ENCODE measurements at places on chromosomes 11 and 22. TPM values are rescaled to one million over a fixed set of nuclear protein-coding genes. Genes with fewer than 3 reads are reported as not detected.

NXPE4 gene
- not detected for total RNA-seq

DNA sequence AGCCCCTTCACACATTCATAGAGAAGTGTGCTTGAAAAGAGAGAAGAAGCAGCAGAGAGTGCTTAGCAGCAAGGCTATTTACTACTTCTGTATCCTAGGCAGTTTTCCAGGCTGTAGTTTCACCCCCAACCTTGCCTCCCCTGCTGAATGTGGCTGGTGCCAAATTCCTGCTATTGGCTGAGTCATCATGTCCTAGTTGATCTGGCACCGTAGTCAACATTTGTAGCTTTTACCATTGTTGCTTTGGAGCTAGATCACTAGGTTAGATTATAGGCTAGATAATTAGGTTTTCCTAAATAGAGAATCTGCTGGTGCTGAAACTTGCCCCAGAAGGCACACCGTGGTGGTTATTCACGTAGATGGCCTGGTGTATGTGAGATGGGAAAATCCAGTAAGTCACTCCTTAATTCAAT is 32.7 kb downstream of the ARHGAP42 start:
- H3K27ac ChIP-seq: no peak overlapping the region
- DNase-seq: peak; percentile 36
- H3K27me3 ChIP-seq: no peaks in the 10 kb centered on the region
- peaks cover 3% of the 10 kb centered on the region for H3K4me1 ChIP-seq

RAB1B gene
- 85.6 TPM for total RNA-seq

RFPL2 gene
- total RNA-seq: not detected

DNA sequence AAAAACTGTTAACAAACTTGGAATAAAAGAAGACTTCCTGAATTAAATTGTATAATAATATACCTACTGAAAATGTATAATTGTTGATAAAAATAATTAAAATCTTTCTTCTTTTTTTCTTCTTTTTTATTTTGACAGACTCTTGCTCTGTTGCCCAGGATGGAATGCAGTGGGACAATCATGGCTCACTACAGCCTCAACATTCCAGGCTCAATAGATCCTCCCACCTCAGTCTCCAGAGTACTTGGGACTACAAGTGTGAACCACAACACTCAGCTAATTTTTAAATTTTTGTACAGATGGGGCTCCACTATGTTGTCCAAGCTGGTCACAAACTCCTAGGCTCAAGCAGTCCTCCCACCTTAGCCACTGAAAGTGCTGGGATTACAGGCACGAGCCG is 1063.8 kb upstream of the CNTN5 start:
- H3K4me3 ChIP-seq: no peak overlapping the region
- DNase-seq: no peak
- no peaks in the 10 kb centered on the region for H3K4me1 ChIP-seq
- H3K27me3 ChIP-seq: no peaks in the 10 kb centered on the region

- no peak overlapping the region for H3K27ac ChIP-seq
- no peaks in the 10 kb centered on the region for H3K27me3 ChIP-seq
- no peak for DNase-seq
- H3K4me1 ChIP-seq: no peaks in the 10 kb centered on the region
- no peaks in the 10 kb centered on the region for H3K36me3 ChIP-seq
- no peak overlapping the region for H3K4me3 ChIP-seq
These were observed 740.0 kb downstream of the DLG2 start for GRCh38 chr11:84887055-84887629.

SLC43A1 gene
- total RNA-seq: 14.9 TPM

GRCh38 chr11:64502634-64503033 is 88.4 kb upstream of the SLC22A12 start:
- no peak for DNase-seq
- H3K4me3 ChIP-seq: no peak overlapping the region
- H3K27ac ChIP-seq: no peak overlapping the region
- no peaks in the 10 kb centered on the region for H3K36me3 ChIP-seq

ARHGEF17 gene
- 46.0 TPM for total RNA-seq

DNA sequence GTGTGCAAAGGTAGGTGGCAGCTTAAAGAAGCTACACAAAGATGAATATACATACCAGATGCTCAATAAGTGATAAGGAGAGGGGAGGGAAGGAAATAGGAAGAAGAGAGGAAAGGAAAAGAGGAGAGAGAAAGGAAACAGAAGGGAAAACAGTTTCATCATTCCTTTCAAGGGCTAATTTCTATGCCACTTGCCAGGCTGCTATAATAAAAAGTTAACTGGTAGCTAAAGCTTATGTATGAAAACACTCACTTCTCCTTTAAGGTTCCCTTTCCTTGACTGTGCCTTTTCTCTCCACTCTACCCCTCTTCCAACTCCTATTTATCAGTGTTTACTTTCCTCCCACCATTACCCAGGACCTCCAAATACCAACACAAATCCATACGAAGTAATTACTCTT is 347.9 kb downstream of the DLG2 start:
- H3K4me1 ChIP-seq: no peaks in the 10 kb centered on the region
- H3K27me3 ChIP-seq: no peaks in the 10 kb centered on the region
- H3K27ac ChIP-seq: no peak overlapping the region
- H3K4me3 ChIP-seq: no peak overlapping the region
- no peak for DNase-seq
- H3K36me3 ChIP-seq: no peaks in the 10 kb centered on the region

GRCh38 chr22:19984201-19984753 is 32.3 kb downstream of the ARVCF start:
- H3K4me1 ChIP-seq: no peaks in the 10 kb centered on the region
- DNase-seq: no peak
- no peaks in the 10 kb centered on the region for H3K36me3 ChIP-seq
- H3K27ac ChIP-seq: no peak overlapping the region
- no peaks in the 10 kb centered on the region for H3K27me3 ChIP-seq
- no peak overlapping the region for H3K4me3 ChIP-seq

DNA sequence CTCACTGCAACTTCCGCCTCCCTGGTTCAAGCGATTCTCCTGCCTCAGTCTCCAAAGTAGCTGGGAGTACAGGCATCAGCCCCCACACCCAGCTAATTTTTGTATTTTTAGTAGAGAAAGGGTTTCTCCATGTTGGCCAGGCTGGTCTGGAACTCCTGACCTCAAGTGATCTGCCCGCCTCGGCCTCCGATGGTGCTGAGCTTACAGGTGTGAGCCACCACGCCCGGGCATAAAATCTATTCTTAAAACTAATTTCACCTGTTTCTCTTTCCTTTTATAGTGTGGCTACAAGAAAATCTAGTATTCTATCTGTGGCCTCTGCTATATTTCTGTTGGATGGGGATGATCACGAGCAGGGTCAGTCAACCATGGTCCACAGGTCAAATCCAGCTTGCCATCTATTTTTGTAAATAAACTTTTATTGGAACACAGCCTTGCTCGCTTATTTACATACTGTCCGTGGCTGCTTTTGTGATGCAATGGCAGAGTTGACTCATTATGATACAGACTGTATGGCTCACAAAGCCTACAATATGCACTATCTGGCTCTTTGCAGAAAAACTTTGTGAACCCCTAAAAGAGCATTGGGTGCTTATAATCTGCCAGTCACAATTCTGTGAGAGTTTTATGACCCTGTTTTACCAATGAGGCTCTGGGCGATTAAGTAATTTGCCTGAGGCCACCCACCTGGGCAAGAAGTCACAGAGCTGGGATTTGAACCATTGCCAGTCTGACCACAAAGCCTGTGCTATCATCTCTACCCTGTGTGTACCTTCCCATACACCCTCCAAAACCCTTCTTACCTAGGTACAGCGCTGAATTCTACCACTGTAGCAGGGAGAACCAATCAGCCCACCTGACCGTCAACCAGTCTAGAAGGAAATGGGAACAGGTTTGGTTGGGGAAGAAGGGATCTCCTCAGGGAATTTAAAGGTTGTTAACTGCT is 28.3 kb downstream of the SLC1A2 start:
- no peak overlapping the region for H3K27ac ChIP-seq
- DNase-seq: no peak
- H3K36me3 ChIP-seq: no peaks in the 10 kb centered on the region
- H3K4me1 ChIP-seq: no peaks in the 10 kb centered on the region
- H3K4me3 ChIP-seq: no peak overlapping the region

ALX4 gene
- not detected for total RNA-seq

DNA sequence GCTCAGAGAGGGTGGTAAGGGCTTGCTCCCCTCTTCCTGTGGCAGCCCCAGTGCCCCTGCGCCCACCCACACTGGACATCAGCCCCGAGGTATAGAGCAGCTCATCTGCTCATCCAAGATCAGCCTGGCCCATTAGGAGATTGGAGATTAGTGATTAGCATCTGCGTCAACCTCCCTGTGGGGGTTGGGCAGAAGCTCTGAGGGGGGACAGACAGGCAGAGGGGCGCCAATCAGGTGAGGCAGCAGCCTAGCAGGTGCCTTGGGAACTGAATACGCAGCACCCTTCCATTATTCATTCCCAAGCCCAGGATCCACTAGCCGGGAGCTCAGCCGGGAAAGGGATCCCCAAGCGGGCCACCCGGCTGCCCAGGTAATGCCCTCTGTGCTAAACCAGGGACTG is 11.0 kb downstream of the SMTN start:
- no peak for DNase-seq
- H3K36me3 ChIP-seq: no peaks in the 10 kb centered on the region
- no peaks in the 10 kb centered on the region for H3K27me3 ChIP-seq
- H3K4me3 ChIP-seq: peak overlapping the region; percentile 26
- peaks cover 7% of the 10 kb centered on the region for H3K4me1 ChIP-seq
- no peak overlapping the region for H3K27ac ChIP-seq

DNA sequence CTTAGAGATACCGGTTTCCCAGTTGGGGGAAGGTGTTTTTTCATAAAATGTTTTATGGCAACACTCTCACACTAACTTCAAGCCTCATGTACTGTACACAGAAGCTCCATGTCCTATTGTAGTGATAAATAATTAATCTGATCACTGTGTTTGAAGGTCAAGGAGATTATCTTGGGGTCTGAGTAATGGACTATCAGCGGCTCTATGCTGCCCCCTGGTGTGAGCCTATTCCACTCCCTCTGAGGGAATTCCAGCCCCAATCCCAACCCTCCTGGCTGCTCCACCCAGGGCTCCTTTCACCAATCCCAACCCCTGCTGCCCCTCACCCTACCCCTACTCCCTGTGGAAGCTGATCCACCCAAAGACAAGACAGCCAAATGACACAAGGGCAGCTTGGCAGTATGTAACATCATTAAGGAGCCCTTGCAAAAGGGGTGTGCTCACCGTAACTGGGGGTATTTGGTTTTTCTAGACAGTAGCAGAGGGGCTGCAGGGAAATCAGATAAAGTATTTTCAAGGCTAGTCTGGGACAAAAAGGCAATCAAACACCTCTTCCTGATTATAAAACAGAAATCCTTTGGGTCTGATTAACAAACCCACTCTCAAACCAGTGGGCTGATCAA is 22.3 kb downstream of the HPS4 start:
- H3K4me1 ChIP-seq: peaks cover 1% of the 10 kb centered on the region
- no peak overlapping the region for H3K27ac ChIP-seq
- no peaks in the 10 kb centered on the region for H3K27me3 ChIP-seq
- peak; percentile 33 for DNase-seq

GRCh38 chr22:17941471-17942406 is 82.6 kb downstream of the MICAL3 start:
- no peak overlapping the region for H3K27ac ChIP-seq
- peaks cover 45% of the 10 kb centered on the region for H3K4me1 ChIP-seq
- H3K27me3 ChIP-seq: no peaks in the 10 kb centered on the region
- H3K36me3 ChIP-seq: no peaks in the 10 kb centered on the region

DNA sequence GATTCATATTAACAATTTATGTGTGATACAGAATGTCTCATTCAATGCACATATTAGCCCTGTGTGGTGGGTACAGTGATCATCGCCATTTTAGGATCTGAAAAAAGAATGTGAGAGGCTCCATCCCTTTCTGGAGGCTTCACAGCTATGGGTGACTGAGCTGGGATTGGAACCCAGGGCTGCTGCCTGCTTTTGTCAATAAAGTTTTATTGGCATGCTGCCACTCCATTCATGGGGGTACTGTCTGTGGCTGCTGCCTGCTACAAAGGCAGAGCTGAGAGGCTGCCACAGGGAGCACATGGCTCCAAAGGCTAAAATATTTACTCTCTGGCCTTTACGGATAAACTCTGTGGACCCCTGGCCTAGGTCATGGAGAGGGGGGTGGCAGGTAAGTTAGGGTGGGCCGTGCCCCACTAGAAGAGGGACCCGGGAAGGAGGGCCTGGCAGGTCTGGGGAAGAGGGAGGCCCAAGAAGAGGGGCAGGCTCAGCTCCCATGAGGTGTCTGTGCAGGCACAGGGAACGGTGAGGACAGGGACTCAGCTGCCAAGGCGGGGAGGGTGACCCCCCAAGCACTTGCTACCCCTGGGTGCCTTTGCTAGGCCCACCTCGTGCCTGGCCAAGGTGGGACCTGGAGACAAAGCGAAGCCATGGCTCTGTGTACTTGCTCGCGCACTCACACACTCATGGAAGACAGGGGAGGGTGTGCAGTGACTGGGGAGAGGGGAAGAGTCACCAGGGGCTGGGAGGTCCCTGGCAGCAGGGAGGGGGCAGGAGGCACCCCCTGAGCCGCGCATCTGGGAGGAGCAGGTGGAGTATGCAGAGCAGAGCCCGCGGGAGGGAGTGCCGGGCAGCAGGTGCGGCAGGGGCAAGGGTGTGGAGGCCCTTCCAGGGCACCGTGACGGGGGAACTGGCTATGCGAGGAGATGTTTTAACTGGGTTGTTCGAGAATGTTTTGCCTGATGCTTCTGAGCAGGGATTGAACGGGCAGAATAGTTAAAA is 335.3 kb downstream of the CTTN start:
- H3K4me3 ChIP-seq: no peak overlapping the region
- no peak overlapping the region for H3K27ac ChIP-seq
- no peaks in the 10 kb centered on the region for H3K36me3 ChIP-seq
- H3K27me3 ChIP-seq: no peaks in the 10 kb centered on the region

GRCh38 chr11:59716051-59716450 is 2.4 kb upstream of the OR10V1 start:
- no peaks in the 10 kb centered on the region for H3K36me3 ChIP-seq
- no peak for DNase-seq
- no peaks in the 10 kb centered on the region for H3K27me3 ChIP-seq
- H3K27ac ChIP-seq: no peak overlapping the region
- no peak overlapping the region for H3K4me3 ChIP-seq

SERHL2 gene
- 10.9 TPM for total RNA-seq

CNTN5 gene
- total RNA-seq: not detected

DNA sequence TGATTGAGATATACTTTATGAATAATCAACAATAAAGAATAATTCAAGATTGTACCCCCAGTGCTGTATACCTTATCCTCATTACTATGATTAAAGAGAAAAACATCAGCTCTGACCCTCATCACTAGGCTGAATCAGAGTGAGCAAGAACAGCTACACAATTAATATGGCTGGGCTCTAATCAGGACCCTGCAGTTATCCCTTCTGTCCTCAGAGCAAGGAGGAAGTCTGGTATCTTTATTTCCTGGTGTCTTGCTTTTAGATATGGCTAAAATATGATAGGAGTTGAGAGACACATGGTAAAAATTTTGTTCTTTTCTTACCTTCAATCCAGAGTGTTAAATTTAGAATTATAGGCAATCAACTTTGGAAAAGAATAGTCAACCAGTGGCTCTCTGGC is 28.6 kb upstream of the GAB2 start:
- no peak for DNase-seq
- H3K27ac ChIP-seq: no peak overlapping the region
- H3K4me1 ChIP-seq: no peaks in the 10 kb centered on the region
- H3K4me3 ChIP-seq: no peak overlapping the region
- no peaks in the 10 kb centered on the region for H3K36me3 ChIP-seq
